NCI-H2107 (cell line): ENCODE measurements at places on chromosomes 4 and X.

DNA sequence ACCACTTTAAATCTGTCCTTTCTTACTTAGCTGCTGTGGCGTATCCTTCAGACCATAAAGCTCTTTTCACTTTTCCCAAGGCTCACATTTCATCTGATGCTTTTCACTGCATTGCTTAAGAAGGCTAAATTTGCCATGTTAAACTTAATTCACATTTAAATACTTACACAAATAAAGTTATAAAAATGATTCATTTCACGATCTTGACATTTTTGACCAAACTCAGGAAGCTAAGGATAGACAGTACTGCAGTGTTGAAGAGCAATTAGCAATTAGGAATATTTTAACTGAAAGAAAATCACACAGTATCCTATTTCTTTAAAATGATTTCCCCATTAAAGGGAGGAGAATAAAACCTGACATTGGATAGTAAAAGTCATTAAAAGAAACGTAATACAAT, 1038.6 kb downstream of the STPG2 start:
- DNase-seq: no peak

DNA sequence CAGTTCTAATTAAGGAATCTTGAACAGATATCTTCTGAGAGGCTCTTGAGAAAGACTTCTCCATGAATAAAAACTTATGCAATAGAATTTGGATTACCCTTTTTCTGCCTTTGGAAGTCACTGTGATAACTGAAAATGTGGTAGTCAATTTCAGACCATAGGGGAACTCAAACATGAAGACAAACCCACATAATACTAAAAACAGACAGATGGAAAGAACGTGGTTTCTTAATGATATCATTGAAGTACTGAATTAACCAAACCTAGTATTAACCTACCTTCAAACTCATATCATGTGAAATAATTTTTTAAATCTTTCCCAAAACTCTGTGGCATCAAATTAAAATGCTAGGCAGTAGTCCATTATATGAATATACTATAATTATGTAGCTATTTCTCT, 153.5 kb downstream of the CAMK2D start:
- DNase-seq: no peak

DNA sequence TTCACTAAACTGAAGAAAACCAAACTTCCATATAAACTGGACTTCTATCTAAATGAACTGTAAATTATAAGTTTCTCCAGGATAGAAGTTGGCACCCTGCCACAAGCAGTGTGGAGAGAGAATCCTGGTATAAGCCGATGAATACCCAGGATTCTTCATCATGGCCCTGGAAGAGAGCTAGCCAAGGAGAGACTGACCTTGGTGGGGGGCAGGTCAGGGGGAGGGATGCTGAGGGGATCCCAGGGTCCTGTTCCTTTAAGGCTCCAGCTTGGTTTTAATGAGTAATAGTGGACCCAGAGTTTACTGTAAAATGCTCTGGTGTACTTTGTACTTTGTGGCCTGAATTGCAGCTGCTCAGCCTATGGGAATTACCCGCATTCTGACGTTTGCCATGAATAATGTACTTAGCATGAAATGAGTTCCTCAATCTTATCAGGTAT, 16.9 kb downstream of the RASSF6 start:
- no peak for DNase-seq

GRCh38 chrX:72620550-72621145, 48.0 kb upstream of the HDAC8 start:
- DNase-seq: no peak

- DNase-seq: no peak
Measured at GRCh38 chr4:155433636-155434360, 57.0 kb upstream of the MAP9 start.

GRCh38 chrX:68508799-68509198, 9.9 kb downstream of the YIPF6 start:
- no peak for DNase-seq

DNA sequence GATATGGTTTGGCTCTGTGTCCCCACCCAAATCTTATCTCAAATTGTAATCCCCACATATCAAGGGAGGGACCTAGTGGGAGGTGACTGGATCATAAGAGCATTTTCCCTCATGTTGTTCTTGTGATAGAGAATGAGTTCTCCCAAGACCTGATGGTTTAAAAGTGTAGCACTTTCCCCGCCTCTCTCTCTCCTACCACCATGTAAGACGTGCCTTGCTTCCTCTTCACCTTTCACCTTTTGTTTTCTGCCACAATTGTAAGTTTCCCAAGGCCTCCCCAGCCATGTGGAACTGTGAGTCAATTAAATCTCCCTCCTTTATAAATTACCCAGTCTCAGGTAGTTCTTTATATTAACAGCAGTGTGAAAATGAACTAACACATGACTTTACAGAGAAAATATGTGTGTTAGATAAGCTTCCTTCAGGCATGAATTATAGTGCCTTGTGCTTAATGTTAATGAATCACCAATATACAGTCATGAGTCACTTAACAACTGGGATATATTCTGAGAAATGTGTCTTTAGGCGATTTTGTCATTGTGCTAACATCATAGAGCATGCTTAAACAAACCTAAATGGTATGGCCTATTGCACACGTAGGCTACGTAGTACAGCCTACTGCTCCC, 37.9 kb downstream of the PDGFC start:
- no peak for DNase-seq

DNA sequence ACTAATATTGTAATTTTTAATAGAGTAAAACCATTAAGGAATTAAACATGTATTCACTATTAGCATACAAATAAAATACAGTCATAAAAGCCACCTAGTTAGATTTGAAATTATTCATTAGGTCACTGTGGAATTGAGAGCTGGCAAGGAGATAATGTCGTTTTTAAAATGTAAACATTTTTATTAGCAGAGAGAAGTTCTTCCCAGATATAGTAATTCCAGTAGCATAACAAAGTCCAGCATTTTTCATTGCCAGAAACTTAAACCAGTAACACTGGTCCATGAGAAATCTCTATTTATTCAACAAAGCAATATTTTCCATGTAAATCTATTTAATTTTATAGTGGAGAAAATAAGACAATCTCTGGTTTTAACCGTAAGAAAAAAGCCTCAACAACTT, 17.5 kb downstream of the ENOX2 start:
- DNase-seq: no peak

- DNase-seq: no peak
Measured at GRCh38 chrX:31743004-31743403, 671.2 kb upstream of the FTHL17 start.

GRCh38 chr4:180377741-180378140, 1865.5 kb upstream of the TENM3 start:
- DNase-seq: no peak

DNA sequence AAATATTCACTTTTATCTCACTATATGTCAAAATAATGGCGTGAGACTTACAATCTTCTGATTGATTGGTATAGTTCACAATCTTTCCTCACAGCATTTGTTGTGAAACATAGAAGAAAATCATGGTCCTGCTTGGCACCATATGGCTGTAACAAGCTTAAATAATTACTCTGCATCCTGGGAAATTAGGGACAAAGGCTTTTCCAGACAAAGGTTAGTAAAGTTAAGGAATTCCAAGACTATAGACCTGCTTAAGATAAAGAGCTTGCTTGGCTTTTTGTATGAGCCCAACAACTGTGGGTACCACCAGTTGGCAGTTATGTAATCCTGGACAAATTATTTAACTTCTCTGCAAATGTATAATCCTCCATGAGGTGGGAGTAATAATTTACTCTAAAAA, 3.4 kb upstream of the PCDH18 start:
- no peak for DNase-seq

- DNase-seq: no peak
Measured at GRCh38 chrX:97481228-97481627, 597.5 kb downstream of the RPA4 start.

GRCh38 chr4:85548841-85549240, 73.9 kb downstream of the ARHGAP24 start:
- no peak for DNase-seq

GRCh38 chrX:93649381-93649780, 24.0 kb downstream of the NAP1L3 start:
- no peak for DNase-seq

DNA sequence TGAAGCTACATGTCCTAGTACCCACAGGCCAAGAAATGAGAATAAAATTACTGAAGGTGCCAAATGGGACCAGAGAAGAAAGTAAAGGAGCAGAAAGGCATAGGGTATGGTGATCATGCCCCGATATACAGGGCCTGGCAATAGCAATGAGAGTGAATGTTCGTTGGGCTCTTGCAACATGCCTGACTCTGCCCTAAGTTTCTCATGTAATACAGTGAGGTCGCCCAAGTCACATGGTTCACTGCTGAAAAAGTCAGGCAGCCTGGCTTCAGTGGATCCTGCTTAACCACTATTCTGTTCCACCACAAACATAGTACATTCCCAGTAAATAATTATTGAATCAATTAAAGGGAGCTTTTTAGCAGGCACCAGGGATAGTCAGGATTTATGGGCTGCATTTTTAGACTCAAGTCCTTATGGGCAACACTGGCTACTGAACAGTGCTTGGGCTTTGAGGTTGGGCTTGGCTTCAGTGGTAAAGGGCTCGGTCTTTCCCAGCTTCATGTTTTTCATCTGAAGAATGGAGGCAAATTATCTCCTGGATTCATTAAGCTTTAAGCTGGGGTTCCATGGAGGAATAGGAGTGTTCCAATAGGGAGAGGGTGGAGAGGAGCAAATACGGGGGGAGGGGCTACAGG, 67.1 kb upstream of the ZNF518B start:
- no peak for DNase-seq

GRCh38 chr4:186204103-186204559, 12.8 kb downstream of the CYP4V2 start:
- no peak for DNase-seq

- DNase-seq: no peak
Measured at GRCh38 chr4:3225936-3226335, 23.0 kb upstream of the MSANTD1 start.

- no peak for DNase-seq
Measured at GRCh38 chr4:143336781-143337599, at the start of gene GAB1. GAB1 (plus strand) TSS chr4:143336876; CDS start chr4:143337189, 313 bp downstream.

- DNase-seq: no peak
Measured at GRCh38 chrX:105829011-105829410, 6.7 kb downstream of the NRK start.

DNA sequence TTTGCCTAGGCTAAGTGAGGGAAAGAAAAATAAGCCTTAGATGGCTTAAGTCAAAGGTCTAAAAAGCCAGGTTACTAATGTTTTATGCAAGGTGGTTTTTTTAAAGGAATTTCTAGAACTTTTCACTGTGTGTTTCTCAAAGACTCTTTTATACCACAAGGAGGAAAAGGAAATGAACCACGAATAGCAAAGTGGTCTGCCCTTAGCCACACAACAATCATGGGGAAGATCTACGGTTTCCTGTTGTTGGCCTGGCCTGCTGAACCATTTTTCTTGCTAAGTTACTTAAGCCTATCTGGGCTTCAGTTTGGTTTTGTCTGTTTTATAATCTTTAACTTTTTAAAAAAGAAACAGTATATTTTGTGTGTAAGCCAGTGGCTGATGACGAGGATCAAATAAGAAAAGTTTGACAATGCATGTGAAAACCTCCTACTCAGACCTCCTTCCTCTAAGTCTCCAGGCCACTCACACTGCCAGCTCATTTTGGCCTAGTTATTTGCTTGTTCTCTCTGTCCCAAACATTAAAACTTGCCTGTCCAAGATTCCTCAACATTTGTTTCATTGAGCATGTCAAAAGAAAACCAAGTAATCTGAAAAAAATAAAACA, 56.7 kb upstream of the COL25A1 start:
- DNase-seq: no peak

DNA sequence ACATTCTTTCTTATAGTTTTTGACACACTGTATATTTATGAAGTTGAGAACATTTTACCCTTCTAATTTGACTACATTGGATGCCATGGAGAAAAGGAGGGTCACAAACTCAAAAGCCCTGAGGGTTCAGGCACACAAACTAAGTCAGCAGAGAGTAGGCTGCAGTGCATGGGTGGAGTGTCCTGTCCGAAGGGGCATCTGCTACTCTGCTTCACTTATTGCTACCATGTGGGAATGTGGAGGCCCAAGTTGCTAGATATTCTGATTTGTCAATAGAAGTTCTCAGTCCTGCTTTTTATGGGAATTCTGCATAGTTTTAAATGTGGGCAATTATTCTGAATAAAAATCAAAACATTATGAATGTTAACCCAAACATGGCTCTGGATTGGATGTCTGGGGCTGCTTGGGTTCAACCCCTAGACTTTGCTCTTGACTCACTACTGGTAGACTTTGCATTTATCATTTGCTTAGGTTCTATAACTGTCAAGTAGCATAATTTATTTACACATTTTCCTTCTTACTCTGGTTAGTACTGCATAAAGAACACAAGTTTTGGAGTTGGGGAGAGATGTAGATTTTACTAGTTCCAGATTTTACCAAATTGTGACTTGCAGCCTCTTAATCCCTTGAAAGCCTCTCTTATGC, 255.1 kb downstream of the SPRY1 start:
- DNase-seq: no peak
